Muscle of leg (tissue), 16 donors: ENCODE measurements at places on chromosomes 13 and 19.

DNA sequence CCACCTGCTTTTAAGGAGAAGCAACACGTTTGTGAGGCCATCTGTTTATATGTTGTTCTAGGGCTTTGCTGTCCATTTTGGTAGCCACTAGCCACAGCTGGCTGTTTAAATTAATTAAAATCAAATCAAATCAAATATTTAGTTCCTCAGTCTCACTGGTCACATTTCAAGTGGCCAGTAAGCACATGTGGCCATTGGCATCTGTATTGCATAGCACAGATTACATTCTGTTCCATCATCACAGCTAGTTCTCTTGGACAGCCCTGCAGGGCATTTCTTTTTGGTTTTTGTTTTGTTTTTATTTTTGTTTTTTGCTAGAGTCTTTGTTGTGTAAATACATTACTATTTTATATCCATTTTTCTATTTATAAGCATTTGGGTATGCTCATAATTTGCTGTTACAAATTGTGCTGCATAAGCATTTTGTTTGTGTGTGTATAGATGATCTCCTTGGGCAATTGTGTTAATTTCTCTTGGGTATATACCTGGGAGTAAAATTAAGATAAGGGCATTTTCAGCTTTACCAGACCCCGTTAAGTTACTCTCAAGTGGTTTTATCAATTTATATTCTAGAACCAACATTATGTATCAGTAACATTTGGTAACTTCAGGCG, 31.3 kb downstream of the SAE1 start:
- H3K36me3 ChIP-seq: peaks cover 29% of the 10 kb centered on the region
- no peak overlapping the region for H3K4me3 ChIP-seq
- no peak for DNase-seq
- H3K4me1 ChIP-seq: peaks cover 17% of the 10 kb centered on the region
- no peaks in the 10 kb centered on the region for H3K27me3 ChIP-seq

DNA sequence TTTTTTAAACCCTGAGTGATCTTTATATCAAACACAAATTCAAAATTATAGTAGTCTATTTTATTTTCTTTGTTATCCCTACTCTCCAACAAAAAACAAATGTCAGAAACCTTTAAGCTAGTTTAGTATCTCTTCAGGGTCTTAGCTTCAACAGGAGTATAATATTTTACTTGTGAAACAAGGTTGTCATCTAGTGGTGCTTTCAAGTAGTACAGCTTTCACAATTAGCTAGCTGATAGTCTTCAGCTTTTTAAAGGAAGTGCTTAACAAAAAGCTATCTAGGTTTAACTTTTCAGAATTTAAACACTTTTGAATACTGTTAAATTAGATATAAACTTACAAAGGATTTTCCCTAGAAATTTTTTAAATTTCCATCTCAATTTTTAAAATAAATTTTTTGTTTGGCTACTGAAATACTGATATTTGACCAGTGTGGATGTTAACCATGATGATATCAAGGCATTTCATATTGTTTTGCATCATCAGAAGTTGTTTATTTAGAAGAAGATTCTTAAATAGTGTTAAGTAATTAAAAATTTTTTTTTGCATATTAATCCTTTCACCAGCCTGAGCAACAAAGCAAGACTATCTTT, 34.2 kb downstream of the TDRD3 start:
- H3K27ac ChIP-seq: no peak overlapping the region
- H3K27me3 ChIP-seq: no peaks in the 10 kb centered on the region
- H3K36me3 ChIP-seq: no peaks in the 10 kb centered on the region
- H3K4me3 ChIP-seq: no peak overlapping the region
- DNase-seq: peak; percentile 80

- no peaks in the 10 kb centered on the region for H3K36me3 ChIP-seq
- peaks cover 47% of the 10 kb centered on the region for H3K27me3 ChIP-seq
- no peak overlapping the region for H3K27ac ChIP-seq
- no peaks in the 10 kb centered on the region for H3K4me1 ChIP-seq
- H3K4me3 ChIP-seq: no peak overlapping the region
Observed at GRCh38 chr19:39082745-39083598, 1.2 kb upstream of the ACP7 start.

- H3K36me3 ChIP-seq: no peaks in the 10 kb centered on the region
- DNase-seq: peak; percentile 66
- no peak overlapping the region for H3K4me3 ChIP-seq
- no peaks in the 10 kb centered on the region for H3K27me3 ChIP-seq
- peaks cover 7% of the 10 kb centered on the region for H3K4me1 ChIP-seq
- no peak overlapping the region for H3K27ac ChIP-seq
Observed at GRCh38 chr13:109655206-109655600, 131.2 kb downstream of the IRS2 start.

- no peaks in the 10 kb centered on the region for H3K27me3 ChIP-seq
- DNase-seq: no peak
- no peak overlapping the region for H3K4me3 ChIP-seq
Observed at GRCh38 chr13:43757266-43757665, 29.5 kb downstream of the ENOX1 start.

GRCh38 chr13:102131246-102131645, 270.6 kb downstream of the FGF14 start:
- H3K36me3 ChIP-seq: no peaks in the 10 kb centered on the region
- no peaks in the 10 kb centered on the region for H3K4me1 ChIP-seq
- no peak overlapping the region for H3K27ac ChIP-seq
- DNase-seq: no peak

- H3K36me3 ChIP-seq: no peaks in the 10 kb centered on the region
- no peaks in the 10 kb centered on the region for H3K4me1 ChIP-seq
- no peak overlapping the region for H3K27ac ChIP-seq
Observed at GRCh38 chr19:15516363-15516762, 8.0 kb downstream of the CYP4F22 start.

DNA sequence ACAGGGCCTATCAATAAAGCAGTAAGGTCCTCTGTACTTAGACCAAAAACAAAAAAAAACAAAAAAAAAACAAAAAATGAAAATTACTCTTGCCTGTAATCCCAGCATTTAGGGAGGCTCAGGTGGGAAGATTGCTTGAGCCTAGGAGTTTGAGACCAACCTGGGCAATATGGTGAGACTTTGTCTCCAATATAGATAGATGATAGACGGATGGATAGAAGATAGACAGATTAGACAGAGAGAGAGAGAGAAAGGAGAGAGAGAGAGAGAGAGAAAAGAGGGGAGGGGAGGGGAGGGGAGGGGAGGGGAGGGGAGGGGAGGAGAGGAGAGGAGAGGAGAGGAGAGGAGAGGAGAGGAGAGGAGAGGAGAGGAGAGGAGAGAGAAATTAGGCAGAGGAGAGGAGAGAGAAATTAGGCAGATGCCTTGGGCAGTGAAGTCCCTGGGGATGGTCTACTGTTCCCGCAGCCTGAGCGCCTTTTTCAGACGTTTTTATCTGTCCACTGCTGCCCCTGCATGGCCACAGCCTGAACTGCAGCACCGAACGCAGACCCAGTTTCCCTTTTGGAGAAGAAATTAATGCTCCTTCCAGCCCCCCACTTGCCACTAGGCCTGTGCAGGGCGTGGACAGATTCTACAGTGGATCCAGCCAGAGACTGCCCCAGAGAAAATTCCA, 9.8 kb upstream of the ZNF627 start:
- H3K4me3 ChIP-seq: no peak overlapping the region
- no peaks in the 10 kb centered on the region for H3K36me3 ChIP-seq
- DNase-seq: peak; percentile 82
- H3K27me3 ChIP-seq: no peaks in the 10 kb centered on the region
- no peak overlapping the region for H3K27ac ChIP-seq
- H3K4me1 ChIP-seq: peaks cover 2% of the 10 kb centered on the region

DNA sequence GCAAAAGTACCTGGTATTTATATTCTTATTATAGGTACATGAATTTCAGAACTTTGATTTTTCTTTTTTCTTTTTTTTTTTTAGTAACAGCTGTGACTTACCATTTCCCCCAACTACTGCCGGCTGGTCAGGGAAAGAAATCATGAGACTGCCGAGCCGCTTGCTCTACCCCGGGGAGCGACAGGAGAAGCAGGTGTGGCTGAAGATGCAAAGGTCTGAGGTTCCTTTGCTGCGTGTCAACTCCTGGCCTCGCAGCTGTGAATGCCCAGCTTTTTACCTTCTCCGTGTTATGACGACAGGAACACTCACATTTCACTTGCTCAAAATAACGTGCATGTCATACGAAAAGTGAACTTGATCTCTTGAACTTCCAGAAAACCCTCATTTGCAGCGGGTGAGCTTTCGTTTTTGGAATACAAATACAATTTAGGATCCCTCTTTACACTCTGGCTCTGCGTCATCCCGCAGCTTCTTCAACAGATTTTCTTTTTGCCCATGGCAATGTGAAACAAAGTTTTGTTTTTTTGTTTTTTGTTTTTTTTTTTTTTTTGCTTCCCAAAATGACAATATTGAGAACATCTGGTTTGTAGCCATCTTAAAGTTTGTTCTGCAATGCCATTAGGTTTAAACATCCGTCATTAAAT, 117.9 kb downstream of the EFNB2 start:
- H3K4me3 ChIP-seq: peak overlapping the region; percentile 6
- no peak overlapping the region for H3K27ac ChIP-seq
- H3K36me3 ChIP-seq: no peaks in the 10 kb centered on the region

DNA sequence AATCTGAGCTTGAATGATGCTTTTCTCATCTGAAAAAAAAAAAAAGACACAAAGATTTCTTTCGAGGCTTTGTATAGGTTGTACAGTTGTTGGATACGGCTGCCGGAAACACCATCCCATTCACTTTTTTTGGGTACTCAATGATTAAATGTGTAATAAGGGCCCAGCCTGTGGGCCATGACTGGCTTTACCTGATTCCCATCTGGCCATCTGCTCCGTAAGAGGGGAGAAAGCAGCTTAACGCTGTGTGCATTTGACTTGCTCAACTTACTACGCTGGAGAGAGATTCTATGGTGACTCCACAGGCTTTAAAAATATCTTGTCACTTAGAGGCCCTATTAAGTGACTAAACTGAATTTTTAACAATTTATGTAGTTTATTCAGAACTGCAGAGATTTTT, 731 bp downstream of the ZNF558 start:
- H3K36me3 ChIP-seq: peaks cover 30% of the 10 kb centered on the region
- peak overlapping the region; percentile 80 for H3K4me3 ChIP-seq
- H3K4me1 ChIP-seq: peaks cover 7% of the 10 kb centered on the region
- no peaks in the 10 kb centered on the region for H3K27me3 ChIP-seq

GRCh38 chr13:28606466-28606865, 52.5 kb upstream of the POMP start:
- H3K4me1 ChIP-seq: no peaks in the 10 kb centered on the region
- H3K36me3 ChIP-seq: no peaks in the 10 kb centered on the region
- DNase-seq: no peak
- no peaks in the 10 kb centered on the region for H3K27me3 ChIP-seq
- no peak overlapping the region for H3K27ac ChIP-seq

DNA sequence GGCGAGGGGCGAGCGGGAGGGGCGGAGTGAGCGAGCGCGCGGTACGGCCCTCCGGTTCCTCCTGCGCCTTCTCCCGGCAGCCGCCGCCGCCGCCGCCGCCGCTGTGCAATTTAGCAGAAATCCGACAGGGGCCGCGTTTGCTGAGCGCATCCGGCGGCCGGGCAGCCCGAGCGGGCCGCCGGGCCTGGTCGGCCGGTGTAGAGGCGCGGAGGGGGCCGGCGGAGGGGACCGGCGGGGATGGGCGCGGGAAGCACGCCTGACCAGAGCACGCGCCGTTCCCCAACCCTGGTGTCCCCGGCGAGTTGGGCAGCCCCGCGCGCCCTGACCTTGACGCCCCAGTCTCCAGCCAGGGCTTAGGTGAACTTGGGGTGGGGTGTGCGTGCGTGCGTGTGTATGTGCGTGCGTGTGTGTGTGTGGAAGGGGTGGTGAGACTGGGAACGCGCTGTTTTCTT, 144.5 kb upstream of the ZNF536 start:
- DNase-seq: peak; percentile 89
- peaks cover 22% of the 10 kb centered on the region for H3K4me1 ChIP-seq
- H3K27me3 ChIP-seq: peaks cover 68% of the 10 kb centered on the region
- H3K36me3 ChIP-seq: no peaks in the 10 kb centered on the region
- H3K27ac ChIP-seq: no peak overlapping the region

- H3K27me3 ChIP-seq: no peaks in the 10 kb centered on the region
- peaks cover 20% of the 10 kb centered on the region for H3K36me3 ChIP-seq
- no peaks in the 10 kb centered on the region for H3K4me1 ChIP-seq
- DNase-seq: no peak
Observed at GRCh38 chr13:99384468-99384867, 77.3 kb upstream of the GPR183 start.

DNA sequence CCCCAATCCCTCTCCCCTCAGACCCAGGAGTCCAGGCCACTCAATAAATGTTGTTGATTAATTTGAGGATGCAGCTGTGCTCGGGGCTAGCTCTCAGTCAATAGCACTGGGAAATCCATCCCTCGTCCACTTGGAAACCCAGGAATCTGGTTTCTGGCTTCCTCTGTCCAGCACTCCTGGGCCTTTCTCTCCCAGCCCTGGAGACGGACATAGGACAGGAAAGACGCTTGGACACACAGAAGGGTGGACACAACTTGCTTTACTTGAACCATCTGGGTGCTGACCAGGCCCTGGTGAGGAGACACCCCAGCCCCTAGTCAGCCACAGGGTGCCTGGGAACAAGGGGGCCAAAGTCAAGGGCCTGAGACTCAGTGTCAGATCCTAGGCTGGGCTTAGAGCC, 891 bp upstream of the TNNI3 start:
- H3K27me3 ChIP-seq: peaks cover 62% of the 10 kb centered on the region
- H3K4me3 ChIP-seq: no peak overlapping the region
- DNase-seq: no peak
- H3K36me3 ChIP-seq: no peaks in the 10 kb centered on the region
- H3K27ac ChIP-seq: no peak overlapping the region

GRCh38 chr13:111328574-111329410, 8.3 kb downstream of the TEX29 start:
- H3K27ac ChIP-seq: no peak overlapping the region
- no peak for DNase-seq
- no peaks in the 10 kb centered on the region for H3K4me1 ChIP-seq
- H3K27me3 ChIP-seq: no peaks in the 10 kb centered on the region
- H3K36me3 ChIP-seq: no peaks in the 10 kb centered on the region

- no peak overlapping the region for H3K27ac ChIP-seq
- DNase-seq: peak; percentile 9
- H3K4me1 ChIP-seq: no peaks in the 10 kb centered on the region
Observed at GRCh38 chr13:62088165-62088564, 672.5 kb upstream of the PCDH20 start.

DNA sequence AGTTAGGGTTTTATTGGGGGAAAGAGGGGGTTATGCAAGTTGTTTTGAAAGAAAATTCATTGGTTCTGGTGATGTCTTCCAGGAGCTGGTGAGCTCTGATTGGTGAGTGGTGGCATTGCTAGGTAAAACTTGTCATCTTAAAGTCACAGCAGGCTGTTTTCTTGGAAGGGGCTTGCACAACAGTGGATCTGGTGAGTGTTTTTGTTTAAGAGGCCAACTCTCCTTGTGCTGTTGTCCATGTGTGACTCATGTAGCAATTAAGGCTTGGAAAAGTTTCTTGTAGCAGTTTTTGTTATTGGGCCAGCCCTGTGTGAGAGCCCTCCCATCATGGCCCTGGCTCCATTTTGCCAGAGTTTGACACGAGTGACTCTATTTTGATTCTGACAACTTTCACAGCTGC, 109.4 kb downstream of the RFC3 start:
- no peak overlapping the region for H3K4me3 ChIP-seq
- no peak overlapping the region for H3K27ac ChIP-seq
- H3K27me3 ChIP-seq: no peaks in the 10 kb centered on the region
- DNase-seq: no peak

- H3K4me3 ChIP-seq: no peak overlapping the region
- no peak overlapping the region for H3K27ac ChIP-seq
- DNase-seq: peak; percentile 28
- H3K4me1 ChIP-seq: no peaks in the 10 kb centered on the region
- no peaks in the 10 kb centered on the region for H3K27me3 ChIP-seq
Observed at GRCh38 chr13:104773775-104774174, 1707.6 kb upstream of the SLC10A2 start.

- no peak overlapping the region for H3K4me3 ChIP-seq
- no peaks in the 10 kb centered on the region for H3K27me3 ChIP-seq
- no peak for DNase-seq
- H3K4me1 ChIP-seq: no peaks in the 10 kb centered on the region
- no peaks in the 10 kb centered on the region for H3K36me3 ChIP-seq
Observed at GRCh38 chr13:27481766-27482165, 31.4 kb upstream of the MTIF3 start.
